ENCODE measurements at places on chromosomes 1 and 21. TPM values are rescaled to one million over a fixed set of nuclear protein-coding genes. Genes with fewer than 3 reads are reported as not detected.

DNA sequence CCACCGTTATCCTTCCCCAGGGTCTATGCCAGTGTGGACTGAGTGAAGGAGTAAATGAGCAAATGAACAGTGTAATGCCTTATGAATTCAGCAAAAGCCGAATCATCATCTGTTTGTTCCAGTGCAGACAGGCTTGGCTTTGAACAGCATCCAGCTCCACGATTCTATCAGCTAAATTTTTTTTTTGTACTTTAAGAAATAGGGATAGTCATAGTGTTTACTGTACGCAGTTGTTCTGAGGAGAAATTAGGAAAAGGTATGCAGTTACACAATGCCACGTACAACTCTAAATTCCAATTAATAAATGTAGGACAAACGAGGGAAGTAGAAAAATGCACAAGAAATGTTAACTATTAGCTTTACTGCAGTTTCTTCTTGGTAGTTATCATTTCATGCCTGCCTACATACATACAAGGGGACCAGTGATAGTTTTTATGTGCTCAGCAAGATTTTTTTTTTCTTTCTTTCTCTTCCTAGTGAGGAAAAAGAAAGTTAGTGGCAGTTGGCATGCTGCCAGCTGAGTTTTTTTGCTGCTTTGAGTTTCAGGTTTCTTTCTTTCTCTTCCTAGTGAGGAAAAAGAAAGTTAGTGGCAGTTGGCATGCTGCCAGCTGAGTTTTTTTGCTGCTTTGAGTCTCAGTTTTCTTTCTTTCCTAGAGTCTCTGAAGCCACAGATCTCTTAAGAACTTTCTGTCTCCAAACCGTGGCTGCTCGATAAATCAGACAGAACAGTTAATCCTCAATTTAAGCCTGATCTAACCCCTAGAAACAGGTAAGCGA is at the start of gene IFI44L:
Gene IFI44L, plus strand, starts transcription at position 646 of the 777 bp plus-strand sequence. CDS start 7,468 bp downstream, outside the sequence.
- no peaks in the 10 kb centered on the region for H3K27me3 ChIP-seq
- peak within 1 kb of the TSS; percentile 58 for H3K4me3 ChIP-seq
- H3K4me1 ChIP-seq: peaks cover 3% of the 10 kb centered on the region
- peak within 1 kb of the TSS; percentile 76 for H3K27ac ChIP-seq

DNA sequence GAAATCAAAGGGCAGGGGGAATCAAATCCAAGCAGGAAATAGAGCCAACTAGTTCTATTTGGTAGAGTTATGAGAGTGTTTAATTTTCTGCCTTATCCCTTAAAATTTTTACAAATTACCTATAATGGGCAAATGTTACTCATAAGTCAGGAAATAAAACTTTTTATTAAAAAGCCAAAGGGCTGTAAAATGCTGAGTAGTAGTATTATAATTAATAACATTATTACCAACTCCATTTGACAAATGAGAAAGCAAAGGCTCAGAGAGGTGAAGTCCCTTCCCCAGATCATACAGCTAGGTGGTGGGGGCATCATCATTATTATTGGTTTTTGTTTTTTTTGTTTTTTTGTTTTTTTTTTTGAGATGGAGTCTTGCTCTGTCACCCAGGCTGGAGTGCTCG is 3.4 kb downstream of the SELENON start:
- H3K36me3 ChIP-seq: peaks cover 14% of the 10 kb centered on the region
- H3K4me1 ChIP-seq: peaks cover 44% of the 10 kb centered on the region

GRCh38 chr21:27681038-27681437 is 714.1 kb upstream of the ADAMTS5 start:
- H3K27me3 ChIP-seq: no peaks in the 10 kb centered on the region
- H3K4me1 ChIP-seq: no peaks in the 10 kb centered on the region
- no peak overlapping the region for H3K27ac ChIP-seq

DNA sequence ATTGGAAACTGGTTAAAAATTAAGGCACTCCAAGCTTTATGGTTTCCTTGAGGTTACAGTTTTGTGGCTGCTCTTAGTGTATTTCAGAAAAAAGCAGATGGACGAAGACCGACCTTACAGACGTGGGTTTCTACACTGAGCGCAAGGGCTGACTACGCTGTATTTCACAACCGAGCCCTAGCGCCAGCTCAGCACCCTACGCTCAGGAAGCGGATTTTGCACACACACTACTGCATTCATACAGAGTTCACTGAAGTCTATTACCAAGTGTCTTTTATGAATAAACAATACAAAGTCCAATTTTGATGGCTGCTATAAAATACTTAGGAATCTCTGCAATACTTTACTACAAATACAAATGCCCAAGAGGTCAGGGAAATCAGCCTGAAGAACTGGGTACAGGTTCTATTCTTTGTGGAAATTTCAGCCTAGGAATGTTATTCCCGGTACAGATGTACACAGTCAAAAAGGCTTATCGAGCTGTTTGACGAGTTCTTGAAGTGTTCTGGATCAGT is 23.8 kb downstream of the PTTG1IP start:
- H3K27ac ChIP-seq: no peak overlapping the region
- no peak for DNase-seq
- H3K27me3 ChIP-seq: no peaks in the 10 kb centered on the region
- peaks cover 9% of the 10 kb centered on the region for H3K4me1 ChIP-seq
- H3K4me3 ChIP-seq: no peak overlapping the region

GRCh38 chr1:86965827-86966182 is 51.4 kb downstream of the HS2ST1 start:
- no peak overlapping the region for H3K4me3 ChIP-seq

DNA sequence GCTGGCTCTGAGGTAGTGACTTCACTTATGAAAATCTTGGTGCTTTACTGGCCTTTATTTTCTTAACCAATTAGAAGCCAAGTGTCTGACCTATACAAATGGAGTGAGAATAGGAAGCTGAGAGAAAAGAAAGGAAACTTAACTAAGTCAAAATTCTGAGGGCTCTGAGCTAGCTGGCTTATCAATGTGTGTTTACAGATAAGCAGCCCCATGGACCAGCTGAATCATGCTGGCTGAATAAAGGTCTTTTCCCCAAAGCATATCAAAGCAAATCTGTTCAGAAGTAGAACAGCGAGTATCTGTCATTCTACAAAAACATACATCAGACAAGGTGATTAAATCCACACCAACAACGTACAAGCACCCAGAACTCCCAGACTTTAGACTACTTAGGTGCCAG is 117.2 kb downstream of the BRINP2 start:
- H3K4me1 ChIP-seq: no peaks in the 10 kb centered on the region
- DNase-seq: no peak
- H3K27ac ChIP-seq: no peak overlapping the region
- H3K4me3 ChIP-seq: no peak overlapping the region
- no peaks in the 10 kb centered on the region for H3K27me3 ChIP-seq
- no peaks in the 10 kb centered on the region for H3K36me3 ChIP-seq

- H3K27ac ChIP-seq: no peak overlapping the region
- no peak for DNase-seq
- H3K4me3 ChIP-seq: no peak overlapping the region
- H3K4me1 ChIP-seq: no peaks in the 10 kb centered on the region
- no peaks in the 10 kb centered on the region for H3K27me3 ChIP-seq
Observed at GRCh38 chr1:229296541-229296941, 25.6 kb downstream of the RAB4A start.

IL10 gene
- 1.6 TPM for total RNA-seq

ASCL5 gene
- not detected for total RNA-seq
